Hypothalamus (tissue), 51 donors: ENCODE measurements at places on chromosomes 3 and 15.

DNA sequence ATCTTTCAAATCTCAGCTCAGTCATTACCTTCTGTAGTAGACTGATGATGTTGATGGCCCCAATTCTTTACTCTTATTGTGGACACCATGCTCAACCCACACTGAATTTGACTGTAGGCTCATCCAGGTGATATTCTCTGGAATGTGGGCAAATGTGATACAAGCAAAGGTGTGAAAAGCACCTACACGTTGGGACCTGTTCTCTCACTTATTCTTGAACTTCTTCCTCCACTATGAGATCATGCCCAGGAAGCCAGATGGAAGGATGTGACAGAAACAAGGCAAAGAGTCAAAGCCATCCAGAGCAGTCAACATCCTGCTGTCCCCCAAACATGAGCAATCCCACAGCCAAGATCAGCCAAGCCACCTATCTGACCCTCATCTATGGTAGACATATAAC, 471.2 kb upstream of the UBE2E2 start:
- DNase-seq = no peak

- no peak for DNase-seq
Measured at GRCh38 chr15:93007994-93008393, 81.0 kb downstream of the RGMA start.

- DNase-seq = no peak
Measured at GRCh38 chr3:168951368-168951767, 712.1 kb downstream of the MECOM start.

- no peak for DNase-seq
Measured at GRCh38 chr3:123535580-123535979, 49.3 kb downstream of the HACD2 start.

GRCh38 chr15:41128174-41128902, 12.3 kb upstream of the INO80 start:
- no peak for DNase-seq

GRCh38 chr3:29493109-29493508, 212.2 kb downstream of the RBMS3 start:
- DNase-seq = no peak

- DNase-seq = no peak
Measured at GRCh38 chr15:95918525-95918924, 412.0 kb upstream of the NR2F2 start.

- DNase-seq = no peak
Measured at GRCh38 chr3:42600958-42601675, 631 bp downstream of the NKTR start.

DNA sequence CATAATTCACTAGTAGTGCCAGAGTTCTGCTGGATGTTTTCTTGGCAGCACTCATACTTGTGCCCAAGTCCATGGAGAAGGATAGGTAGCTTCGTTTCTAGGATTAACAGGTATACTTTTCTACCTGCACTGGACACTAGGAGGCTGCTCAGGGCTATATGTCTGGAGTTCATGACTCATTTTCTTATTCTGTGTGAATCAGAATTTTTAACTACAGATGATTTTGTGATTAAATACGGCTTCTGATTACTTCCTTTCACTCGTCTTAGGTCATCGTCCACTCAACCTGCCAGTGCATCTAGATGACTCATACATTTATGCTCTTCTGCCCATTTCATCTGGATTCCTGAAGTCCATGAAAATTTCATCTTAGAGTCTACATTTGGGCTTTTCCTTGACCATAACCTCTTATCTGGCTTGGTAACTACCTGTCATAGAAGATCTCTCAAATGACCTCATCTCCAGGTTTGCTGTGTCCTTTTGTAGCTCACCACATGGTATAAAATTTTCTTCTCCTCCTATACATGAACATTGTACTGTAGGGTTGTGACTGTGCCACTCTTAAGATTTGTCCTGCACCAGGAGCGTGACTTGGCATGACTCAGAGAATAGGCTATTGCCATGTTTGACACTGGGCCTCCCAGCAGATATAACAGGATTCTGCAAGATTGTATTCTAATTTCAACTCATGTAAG, 66.7 kb upstream of the GCSAM start:
- DNase-seq = no peak

GRCh38 chr3:39319249-39319648, 10.3 kb upstream of the CCR8 start:
- no peak for DNase-seq

- DNase-seq = no peak
Measured at GRCh38 chr3:126137490-126138130, 42.8 kb downstream of the ALDH1L1 start.

DNA sequence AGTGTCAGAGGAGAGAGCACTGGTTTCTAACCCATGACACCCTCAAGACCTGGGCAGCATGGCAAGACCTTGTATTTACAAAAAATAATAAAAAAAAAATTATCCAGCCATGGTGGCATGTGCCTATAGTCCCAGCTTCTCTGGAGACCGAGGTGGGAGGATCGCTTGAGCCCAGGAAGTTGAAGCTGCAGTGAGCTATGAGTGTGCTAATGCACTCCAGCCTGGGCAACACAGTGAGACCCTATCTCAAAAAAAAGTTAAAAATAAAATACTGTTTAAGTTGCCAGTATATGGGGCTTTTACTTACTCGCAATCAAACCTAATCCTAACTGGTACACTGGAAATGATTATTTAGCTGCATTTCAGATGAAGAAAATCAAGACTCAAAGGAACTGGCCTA, 20.2 kb downstream of the ILDR1 start:
- no peak for DNase-seq

DNA sequence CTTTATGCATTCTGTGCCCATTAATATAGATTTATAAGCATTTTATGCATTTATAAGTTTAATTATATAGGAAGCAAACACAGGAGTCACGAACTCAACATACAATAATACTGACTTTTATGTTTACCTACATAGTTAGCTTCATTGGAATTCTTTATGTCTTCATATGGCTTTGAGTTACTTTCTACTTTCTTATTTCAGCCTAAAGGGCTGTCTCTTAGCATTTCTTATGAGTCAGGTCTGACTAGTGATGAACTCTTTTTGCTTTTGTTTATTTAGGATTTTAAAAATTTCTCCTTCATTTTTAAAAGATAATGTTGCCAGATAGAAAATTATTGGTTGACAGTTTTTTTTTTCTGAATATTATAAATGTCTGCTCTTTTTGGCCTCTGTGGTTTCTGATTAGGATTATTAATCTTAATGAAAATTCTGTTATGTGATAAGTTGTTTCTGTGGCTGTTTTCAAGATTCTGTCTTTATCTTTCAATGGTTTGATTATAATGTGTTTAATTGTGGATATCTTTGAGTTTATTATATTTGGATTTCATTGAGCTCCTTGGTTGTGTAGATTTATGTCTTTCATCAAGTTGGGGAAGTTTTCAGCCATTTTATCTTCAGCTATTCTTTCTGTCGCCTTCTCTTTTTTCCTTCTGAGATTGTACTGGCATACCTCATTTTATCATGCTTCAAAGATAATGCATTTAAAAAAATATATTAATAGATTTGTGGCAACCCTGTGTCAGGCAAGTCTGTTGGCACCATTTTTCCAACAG, 54.3 kb downstream of the ATP2C1 start:
- DNase-seq = no peak

DNA sequence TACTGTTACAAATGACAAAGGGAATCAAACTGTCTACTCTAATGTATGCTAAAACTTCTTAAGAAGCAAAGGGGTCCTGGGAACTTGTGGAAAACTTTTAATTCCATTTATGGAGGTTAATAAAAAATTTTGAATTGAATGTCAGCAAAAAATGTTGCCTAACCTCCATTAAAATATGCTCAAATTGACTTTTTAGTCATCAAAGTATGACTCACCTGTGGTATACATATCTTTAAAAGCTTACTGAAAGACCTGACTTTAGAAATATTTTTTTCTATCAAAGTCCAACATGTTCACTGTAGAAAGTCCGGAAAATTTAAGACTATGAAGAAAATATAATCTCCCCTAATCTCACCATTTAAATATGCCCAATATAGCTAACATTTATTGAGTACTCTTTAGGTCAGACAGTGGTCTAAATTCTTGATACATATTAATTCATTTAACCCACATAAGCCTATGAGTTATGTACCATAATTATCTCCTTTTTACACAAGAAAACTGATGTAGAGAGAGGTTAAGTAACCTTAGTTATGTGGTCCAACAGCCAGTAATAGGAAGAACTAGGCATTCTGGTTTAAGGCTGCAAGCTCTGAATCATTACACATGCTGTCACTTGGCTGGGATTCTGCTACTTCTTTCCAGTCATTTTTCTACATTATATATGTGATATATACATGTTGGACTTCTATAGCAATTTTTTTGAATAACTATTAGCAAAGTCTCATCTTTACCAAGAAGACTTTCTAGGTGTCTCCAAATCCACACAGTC, 83.6 kb downstream of the PDZRN3 start:
- DNase-seq = no peak

DNA sequence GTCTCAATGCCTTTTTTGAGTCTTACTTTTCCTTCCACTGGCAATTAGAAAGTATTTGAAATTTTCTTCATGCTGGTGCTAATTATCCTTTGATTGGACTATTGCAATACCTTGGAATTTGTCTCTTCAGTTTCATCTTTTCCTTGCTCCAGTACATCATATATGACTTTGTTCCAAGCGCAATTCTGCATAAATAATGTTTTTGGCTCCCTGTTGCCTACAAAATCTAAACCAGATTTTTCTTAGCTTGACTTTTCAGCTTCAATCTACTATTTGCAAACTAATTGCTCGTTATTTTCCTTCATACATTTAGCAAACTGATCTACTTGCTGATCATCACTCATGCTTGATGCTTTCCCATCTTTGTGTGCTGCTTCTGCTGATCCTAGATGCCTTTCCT, 230.8 kb upstream of the GPR149 start:
- DNase-seq = no peak

DNA sequence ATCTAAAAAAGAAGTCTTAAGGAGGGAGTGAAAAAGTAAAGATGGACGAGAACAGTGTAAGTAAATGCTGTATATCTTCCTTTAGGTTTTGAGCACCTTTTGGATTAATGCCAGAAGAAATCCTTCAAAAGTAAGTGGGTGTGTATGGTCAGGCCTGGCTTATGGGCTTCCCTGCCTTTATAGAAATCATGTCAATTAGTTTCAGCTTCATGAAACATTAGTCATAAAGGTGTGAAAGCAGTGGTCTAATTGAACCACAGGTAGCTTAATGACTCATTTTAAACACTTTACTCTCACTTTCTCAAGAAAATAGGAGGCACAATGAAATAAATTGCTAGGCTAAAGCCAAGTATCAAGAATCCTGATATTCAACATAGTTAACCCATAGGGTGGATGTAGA, 467.4 kb upstream of the DPPA4 start:
- no peak for DNase-seq

DNA sequence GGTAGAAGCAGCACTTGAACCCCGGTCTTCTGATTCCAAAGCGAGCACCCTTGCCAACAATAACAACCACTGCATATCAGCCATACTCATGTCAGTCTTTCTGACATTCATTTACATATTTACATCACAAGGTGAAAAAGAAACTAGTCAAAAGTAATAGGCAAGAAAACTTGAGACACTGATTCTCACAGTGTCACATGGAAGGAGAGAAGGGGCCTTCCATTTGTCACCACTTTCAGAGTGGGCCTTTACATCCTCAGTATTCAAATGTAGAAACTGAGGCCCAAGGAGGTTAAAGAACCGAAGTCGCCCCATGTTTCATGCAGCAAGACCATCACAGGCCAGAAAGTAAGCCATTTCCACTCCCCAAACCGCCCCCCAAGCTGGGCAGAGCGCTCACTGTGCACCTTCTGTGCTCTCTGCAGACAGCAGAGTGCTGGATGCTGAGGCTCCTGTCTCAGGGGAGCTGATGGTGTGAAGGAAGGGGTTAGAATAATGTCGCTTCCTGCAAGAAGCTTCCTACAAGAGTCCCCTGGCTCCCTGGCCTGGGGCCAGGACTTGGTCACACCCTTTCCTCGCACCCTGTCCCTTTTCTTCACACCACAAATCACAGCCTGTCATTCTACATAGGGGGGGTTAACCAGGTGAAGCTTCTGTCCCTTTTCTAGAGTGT, 260.1 kb downstream of the UACA start:
- DNase-seq = no peak

- no peak for DNase-seq
Measured at GRCh38 chr3:131454501-131454900, 48.3 kb downstream of the MRPL3 start.

DNA sequence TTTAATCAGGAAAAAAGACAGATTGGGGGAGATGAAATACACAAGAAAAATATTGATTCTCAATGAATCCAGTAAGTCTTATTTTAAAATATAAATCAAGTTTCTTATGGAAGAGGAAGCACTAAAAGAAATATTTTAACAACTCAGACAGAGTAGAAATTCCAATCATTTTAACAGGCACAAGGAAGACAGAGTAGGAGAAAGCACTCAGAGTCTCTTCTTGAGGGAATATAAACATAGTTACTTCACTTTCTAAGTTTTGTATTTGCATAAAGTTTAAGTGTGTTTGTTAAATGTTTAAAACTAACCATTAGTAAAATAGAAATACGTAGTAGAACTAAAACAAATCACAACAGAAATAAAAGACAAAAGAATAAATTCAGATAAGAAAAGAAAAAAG, 24.5 kb upstream of the RTP4 start:
- DNase-seq = no peak

DNA sequence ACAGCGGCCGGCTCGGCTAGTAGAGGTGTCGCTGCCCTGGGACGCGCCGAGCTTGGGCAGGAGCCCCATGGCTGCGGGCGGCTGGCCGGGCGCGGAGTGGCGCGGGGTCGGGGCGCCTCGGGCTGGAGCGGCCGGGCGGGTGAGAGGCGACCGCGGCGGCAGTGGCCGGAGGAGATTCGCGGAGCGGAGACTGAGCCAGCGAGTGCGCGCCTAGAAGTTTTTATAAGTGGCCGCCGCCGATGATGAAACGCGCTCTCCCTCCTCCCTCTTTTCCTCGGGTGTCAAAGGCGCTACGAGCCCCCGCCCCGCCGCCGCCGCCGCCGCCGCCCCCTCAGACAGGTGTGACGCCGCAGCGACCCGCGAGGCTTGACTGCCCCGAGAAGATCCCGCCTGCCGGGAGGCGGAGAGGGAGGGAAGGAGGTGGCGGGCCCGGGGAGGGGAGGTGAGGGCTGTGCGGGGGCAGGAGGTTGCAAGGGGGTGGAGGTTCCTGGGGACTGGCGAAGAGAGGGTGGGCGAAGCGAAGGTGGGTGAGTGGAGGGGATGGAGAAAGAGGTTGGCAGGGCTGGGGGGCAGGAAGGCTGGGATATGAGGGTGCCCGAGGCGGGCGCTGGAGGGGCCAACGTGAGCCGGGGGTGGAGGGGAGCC, at the start of gene SLCO2A1:
Gene SLCO2A1 (minus strand): TSS at position 192 of the 645 bp plus-strand sequence. CDS start 123 bp downstream, at position 69.
- no peak for DNase-seq

DNA sequence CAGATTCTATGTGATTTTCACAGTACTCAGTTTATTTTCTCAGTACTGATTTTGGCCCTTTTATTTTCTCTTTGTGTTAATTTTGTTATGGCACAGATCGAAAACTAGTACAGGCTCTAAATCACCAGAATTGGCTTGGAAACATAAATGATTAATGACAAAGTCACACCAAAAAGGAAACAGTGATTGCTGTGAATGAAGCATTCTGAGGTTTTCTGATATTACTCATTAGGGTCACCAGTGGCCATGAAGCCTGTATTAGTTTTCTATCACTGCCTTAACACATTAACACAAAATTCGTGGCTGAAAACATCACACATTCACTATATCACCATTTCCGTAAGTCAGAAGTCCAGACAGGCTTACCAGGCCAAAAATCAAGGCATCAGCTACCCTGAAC, 343.0 kb upstream of the THRB start:
- DNase-seq = no peak
